ENCODE measurements at places on chromosomes 11 and 22.

- DNase-seq, result no peak
Measured at GRCh38 chr11:114354076-114354475, 46.2 kb downstream of the C11orf71 start.

GRCh38 chr22:19446603-19447329 lies 745 bp downstream of the C22orf39 start:
- DNase-seq, result no peak

GRCh38 chr11:121595717-121596161 lies 143.0 kb upstream of the SORL1-AS1 start:
- no peak for DNase-seq

DNA sequence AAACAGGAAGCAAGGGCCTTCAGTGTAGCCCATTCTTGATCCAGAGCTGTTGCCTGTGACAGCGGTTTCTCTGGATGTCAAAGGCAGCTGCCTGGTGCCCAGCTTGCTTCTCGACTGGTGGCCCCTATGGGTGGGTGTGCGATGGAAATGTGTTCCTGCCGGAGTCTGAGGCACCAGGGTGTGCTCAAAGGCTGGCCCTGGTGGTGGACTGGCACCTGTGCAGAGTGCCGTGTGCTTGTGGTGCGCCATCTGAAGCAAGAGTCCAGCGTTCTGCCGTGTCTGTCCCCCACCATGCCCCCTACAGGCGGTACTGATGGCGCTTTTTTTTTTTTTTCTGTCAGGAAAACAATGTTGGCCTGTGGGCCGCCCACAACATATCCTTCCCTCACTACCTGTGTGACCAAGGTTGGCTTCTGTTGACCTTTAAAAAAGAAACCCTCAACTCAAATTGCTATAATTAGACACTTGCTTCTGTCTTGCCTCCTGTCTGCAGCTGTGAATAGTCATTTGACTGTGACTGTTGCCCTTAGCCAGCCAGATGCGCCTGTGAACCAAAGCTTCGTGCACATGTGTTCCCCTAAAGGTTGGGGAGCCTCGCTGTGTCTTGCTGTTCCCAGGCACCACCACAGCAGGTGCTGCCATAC lies 4.7 kb upstream of the RANBP1 start:
- DNase-seq, result no peak

DNA sequence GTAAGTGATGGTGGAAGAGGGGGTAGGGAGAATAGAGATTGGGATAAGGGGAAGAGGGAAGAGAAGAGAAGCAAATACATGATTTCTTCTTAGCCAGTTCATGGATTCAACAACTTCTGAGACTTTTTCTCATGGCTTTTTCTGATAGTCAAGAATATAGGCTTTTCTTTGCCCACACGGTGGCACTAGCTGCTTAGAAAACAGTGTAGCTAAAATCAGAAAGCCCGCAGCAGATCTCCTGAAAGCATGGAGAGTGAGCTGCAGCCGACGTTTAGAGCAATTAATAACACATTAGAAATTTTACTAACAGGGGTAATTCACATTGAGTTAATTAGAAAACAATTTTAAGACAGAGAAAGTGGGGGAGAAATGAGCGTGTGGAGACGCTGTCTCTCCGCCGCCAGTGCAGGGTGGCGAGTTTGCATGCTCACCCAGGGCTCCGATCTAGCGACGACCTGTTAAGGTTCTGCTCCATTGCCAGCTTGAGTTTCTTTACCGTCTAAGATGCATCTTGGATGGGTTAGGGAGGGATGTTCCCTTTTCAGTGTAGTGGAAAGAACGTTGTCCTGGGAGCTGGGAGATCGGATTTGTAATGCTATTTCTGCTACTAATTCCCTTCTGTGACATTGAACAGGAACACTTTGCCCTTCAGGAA lies 3.3 kb upstream of the RAG1 start:
- DNase-seq, result no peak

DNA sequence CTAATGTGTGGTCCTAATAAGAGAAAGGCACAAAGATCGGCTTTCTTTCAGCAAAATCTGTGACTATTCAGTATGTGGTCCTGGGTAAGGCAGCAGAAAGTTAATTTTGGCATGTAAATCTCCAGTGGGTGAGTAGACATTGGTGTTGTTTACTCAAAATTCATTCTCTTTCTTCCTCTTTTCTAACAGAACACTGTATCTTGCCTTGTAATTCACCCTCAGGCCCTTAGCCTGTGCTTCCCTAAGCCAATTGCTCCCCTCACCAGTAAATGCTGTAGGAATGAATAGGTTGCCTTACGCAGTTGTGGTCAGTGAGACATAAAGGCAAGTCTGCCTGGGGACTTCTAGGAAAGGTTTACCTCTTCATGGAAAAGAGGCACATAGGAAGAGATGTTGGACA lies 49.9 kb upstream of the PDE3B start:
- DNase-seq, result no peak

DNA sequence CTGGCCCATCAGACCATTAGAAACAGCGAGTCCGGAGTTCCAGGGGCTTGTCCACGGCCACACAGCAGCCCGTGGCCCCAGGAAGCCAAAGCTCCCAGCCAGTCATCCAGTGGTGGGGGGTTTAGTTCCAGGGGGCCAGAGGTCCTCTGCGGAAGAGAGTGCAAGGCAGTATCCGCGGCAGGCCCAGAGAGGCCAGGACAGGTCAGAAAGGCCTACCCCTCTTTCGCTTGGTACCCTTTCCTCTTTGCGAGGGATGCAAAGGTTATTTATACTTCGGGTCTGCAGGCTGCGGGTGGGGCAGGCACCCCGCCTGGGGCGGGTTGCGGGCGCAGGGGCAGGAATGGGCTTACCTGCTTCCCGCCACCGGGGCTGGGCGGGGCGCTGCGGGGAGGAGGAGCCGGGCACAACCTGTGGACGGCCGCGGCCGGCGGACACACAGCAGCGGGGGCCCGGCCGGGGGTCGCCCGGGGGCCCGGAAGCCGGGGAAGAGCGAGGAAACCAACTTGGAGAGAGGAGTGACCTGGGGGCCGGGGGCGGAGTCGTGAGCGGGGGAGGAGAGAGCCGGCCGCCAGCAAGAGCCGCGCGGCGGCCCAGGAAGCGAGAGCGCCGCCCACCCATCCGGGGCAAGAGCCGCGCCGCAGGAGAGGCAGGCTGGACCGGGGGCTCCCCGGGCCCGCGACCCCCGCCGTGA lies at the start of gene SH3BP1:
Gene SH3BP1 (plus strand): TSS at position 600 of the 691 bp plus-strand sequence. CDS start 119 bp downstream, outside the sequence.
- DNase-seq, result no peak

- no peak for DNase-seq
Measured at GRCh38 chr22:39253435-39254070, 8.8 kb upstream of the PDGFB start.

GRCh38 chr11:1943576-1943975 lies 3.6 kb upstream of the MRPL23 start:
- DNase-seq, result no peak

GRCh38 chr11:7546324-7546791 lies 32.6 kb downstream of the PPFIBP2 start:
- no peak for DNase-seq

DNA sequence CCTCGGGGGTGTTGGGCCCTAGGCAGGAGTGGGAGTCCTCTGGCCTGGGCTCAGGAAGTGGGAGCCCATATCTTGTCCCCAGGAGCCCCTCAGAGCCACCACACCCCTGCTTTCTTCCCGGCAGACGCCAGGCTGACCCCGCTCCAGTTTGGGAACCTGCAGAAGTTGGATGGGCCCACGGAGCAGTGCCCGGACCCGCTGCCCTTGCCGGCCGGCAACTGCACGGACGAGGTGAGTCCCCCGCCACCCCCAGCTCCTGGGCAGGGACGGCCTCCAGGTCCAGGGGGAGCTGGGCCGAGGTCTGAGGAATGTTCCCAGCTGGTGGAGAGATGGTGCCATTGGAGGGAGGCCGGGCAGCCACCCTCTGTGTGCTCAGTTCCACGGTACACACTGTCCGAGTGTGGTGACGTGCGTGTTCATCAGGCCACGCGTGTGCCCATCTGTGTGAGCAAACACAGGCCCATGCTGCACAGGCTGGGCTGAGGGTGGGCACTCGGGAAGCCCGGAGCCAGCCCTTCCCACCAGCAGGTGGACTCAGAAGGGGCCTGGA lies 4.8 kb downstream of the MUC5B start:
- no peak for DNase-seq

GRCh38 chr11:30919389-30920152 lies 333.4 kb upstream of the MPPED2 start:
- no peak for DNase-seq

DNA sequence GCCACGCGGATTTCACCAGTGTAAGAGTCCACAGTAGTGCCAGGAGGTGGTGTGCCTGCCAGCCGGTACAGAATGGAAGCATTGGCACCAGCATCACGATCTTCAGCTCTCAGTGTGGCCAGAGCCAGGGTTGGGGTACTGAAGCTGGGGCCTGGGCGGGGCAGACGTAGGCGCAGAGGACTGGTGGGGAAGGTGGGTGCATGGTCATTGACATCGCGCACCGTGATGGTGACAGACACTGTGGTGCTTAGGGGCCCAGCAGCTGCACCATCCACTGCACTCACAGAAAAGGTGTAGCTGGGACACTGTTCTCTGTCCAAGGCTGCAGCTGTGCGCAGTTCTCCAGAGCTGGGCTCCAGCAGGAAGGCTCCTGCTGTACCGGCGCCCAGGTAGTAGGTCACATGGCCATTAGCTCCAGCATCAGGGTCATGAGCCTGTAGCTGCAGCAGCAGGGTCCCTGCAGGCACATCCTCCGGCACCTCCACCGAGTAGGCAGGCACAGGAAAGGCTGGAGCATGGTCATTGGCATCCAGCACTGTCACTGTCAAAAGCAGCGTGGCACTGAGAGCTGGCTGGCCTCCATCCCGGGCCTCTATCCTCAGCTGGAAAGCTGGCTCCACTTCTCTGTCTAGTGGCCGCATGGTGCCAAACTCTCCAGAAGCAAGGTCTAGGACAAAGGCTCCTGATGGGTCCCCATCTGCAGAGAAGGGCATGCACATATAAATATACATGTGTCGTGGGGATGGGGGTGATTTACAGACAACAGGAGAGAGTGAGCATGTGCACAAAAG lies 7.9 kb upstream of the TPP1 start:
- no peak for DNase-seq

DNA sequence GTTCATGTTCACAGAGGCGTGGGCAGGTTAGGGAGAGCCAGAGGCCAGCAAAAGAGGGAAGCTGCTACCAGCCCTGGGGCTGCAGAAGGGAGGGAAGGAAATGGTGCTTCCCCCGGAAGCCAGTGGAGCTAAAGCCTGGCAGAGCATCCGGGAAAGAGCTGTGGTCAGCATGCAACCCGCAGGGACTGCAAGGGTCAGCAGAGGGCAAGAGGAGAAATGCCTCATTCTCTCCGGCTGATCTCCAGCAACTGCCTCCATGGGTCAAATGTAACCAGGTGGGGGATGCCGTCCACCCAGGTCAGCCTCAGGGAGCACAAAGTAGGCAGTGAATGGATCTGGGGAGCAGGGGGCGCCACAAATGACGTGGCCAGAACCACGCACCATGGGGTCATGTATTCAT lies 36.9 kb upstream of the PRR5 start:
- no peak for DNase-seq

- no peak for DNase-seq
Measured at GRCh38 chr11:64556044-64556720, 34.8 kb upstream of the SLC22A12 start.

DNA sequence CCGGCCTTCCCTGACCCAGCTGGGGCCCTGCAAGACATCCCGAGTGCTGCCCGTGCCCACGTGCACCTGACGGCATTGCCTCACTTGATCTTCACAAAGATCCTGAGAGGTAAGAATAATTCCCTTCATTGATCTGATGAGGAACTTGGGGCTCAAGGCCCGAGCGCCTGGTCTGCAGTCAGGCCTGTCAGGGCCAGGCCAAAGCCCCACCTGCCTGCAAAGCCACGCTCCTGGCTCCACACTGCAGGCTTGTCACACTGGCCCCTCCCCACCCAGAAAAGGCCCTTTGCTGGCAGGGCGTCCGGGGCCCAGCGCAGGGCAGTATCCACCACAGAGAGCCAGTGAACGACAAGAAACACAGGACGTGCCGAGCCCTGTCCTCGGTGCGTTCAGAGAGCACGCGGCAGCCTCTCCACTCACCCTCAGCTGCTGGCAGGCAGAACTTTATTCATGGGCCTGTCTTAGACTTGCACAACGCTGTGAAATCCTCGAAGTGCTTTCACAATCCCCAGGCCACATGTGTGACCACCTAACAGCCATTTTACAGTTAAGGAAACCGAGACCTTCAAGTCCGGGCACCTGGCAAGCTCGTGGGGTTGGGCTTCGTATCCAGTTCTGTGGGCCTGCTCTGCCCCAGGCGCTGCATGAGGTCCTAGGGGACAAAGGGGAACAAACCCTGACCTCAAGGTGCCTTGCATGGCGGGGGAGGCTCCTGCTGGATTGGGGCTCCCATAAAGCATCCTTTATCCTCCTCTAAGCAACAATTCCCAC lies 14.8 kb downstream of the KIAA0930 start:
- DNase-seq, result no peak

- no peak for DNase-seq
Measured at GRCh38 chr22:44364751-44365130, 52.0 kb upstream of the SHISAL1 start.
